ENCODE measurements at places on chromosomes 1 and 21.

- DNase-seq, result no peak
Observed at GRCh38 chr21:21662776-21663175, 664.6 kb downstream of the NCAM2 start.

DNA sequence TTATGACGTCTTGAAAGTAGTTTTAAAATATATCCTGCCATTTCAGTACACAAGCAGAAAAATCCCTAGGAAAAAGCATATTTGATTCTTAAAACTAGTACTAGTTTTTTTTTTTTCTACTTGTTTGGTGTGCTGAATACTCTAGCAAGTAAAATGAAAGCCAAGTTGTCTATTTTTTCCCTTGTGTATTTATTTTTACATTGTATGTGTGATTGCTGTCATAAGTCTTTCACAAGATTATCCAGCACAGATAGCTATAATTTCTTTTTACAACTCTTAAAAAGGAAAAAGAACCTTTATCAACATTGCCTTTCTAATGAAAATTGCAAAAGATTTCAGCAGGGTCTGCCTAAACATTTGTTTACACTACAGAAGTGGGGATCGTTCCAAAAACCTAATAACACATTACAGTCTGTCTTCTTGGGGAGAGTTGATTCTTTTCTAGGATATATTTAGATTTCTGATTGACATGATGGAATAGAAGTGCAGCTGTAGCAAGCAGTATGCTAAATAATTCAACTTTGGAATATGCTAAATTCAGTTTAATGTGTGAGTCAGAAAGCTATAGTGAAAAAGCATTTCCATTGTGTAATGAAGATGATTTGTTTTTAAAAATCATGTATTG, 2.5 kb downstream of the DR1 start:
- DNase-seq, result no peak

DNA sequence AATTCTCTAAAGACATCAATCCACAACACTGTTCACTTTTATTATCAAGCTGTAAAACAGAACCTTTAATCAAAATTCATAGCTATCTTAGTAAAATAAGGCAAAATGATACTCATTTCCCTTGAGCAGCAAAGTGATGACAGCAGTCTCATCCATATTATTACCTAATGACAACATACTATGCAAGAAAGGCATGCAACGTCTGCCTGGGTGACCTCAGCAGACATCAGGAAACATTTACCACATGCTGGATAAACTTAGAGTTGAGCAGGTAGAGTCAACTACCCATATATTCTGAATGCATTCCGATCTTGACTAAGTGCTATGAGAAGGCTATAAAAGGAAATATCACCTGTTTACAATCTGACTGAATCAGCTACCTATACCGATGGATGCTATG, 145.1 kb downstream of the SIPA1L2 start:
- no peak for DNase-seq

DNA sequence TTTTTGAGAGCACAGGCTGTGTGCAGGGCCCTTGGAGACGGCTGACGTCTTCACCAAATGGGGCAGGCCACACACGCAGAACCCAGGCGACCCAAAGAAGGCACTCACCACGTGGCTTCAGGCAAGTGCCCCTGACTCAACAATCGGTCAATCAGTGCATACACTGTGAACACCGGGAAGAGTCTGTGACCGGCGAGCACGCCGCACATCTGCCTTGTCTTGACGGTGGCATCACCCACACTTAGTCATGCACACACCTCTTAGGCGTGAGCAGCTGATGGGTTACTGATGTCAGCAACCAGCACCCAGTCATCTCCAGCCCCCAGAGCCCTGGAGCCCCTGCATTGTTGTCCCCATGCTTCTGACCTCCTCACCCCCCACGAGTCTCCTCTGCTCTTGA, 4.9 kb upstream of the LRRC3 start:
- no peak for DNase-seq

GRCh38 chr1:9437961-9438430, 101.3 kb upstream of the SLC25A33 start:
- DNase-seq, result no peak

GRCh38 chr21:35578347-35578782, 482.0 kb downstream of the SETD4 start:
- DNase-seq, result no peak

DNA sequence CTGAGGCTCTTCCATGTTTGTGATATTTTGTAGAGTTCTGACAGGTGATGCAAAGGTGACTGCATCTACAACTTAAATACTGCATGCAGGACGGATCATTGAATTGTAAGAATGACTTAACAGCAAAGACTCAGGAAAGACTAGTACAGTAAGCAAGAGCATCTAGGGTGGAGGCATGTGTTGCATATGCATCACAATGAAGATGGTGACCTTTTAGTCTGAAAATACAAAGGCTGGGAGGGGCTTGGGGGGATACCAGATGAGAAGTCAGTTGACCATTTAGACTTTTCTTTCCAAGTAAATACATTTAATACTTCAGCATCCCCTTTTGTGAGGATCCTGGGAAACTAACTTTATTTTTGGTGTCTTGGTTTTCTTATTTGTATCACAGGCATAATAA, 145.5 kb downstream of the NUF2 start:
- no peak for DNase-seq

- DNase-seq, result no peak
Observed at GRCh38 chr1:22850681-22851080, 122.0 kb downstream of the LACTBL1 start.
